ENCODE measurements at places on chromosomes 7 and 10.
A peak's percentile ranks its signal among the peaks of the same experiment; 100 is the strongest.

GRCh38 chr7:139394540-139394939 is 34.8 kb downstream of the LUC7L2 start:
- no peak for DNase-seq

DNA sequence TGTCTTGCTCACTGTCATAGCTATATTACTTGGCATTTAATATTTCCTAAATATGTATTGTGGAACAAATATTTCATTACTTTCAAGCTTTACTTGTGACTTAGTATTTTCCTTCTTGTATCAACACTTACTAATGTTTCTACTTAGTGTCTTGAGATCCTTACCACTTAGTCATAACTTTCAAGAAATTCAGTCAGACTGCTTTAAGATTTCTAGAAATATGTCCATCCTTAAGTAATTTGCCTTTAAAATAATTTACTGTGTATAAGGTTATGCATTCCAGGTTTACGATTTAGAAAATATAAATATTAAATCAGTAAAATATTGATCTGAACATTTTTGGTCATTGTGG is 87.3 kb upstream of the CSTF2T start:
- DNase-seq, result no peak

DNA sequence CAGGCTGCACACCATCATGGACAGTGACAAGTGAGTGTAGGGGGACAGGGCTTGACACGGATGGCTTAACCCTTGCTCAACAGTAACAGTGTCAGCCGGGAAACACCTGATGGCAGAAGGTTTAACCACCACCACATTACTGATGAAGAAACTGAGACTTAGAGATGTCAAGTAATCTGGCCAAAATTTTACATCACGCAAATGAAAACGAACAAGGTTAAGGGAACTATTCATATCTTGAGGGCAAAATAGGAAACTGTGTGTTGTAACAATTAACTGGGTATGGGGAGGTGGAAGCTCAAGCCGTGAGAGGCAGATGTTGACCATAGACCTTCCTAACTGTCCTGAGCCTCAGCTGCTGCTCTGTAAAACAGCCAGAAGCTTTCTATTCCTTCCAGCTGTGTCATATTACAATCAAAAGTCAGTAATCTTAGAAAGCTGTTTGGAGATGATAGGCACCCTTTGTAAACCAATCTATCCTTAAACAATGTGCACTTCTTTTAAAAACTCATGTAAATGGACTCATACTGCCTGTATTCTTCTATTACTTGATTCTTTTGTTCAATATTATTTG is 68.4 kb downstream of the ABCC2 start:
- no peak for DNase-seq

DNA sequence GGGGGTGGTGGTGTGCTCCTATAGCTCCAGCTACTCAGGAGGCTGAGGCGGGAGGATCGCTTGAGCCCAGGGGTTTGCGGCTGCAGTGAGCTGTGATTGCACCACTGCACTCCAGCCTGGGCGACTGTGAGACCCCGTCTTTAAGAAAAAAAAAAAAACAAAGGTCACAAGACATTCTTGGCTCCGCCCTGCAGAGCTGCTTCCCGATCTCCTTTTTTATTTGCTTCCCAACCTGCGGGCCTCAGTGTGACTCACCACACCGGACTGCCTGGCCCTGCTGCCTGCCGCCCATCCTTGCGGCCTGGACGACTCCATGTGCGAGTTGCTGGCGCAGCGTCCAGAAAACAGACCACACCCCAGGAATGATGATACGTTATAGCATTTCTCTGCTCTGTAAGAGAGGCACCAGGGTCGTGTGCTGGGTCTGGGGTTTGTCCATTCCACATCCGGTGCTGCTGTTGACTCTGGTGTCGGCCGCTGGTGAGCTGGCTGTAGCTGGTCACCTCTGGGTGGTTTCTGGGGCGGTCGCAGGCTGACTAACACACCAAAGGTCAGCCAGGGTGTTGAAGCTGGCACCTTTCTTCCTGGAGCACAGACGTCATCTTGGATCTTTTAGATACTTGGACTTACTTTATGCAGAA is 123.6 kb downstream of the TCF7L2 start:
- DNase-seq, result no peak

- DNase-seq, result no peak
These were observed 93.7 kb downstream of the MDFIC start for GRCh38 chr7:115015619-115016018.

- DNase-seq, result no peak
These were observed 67.7 kb downstream of the TACR2 start for GRCh38 chr10:69348816-69349541.

DNA sequence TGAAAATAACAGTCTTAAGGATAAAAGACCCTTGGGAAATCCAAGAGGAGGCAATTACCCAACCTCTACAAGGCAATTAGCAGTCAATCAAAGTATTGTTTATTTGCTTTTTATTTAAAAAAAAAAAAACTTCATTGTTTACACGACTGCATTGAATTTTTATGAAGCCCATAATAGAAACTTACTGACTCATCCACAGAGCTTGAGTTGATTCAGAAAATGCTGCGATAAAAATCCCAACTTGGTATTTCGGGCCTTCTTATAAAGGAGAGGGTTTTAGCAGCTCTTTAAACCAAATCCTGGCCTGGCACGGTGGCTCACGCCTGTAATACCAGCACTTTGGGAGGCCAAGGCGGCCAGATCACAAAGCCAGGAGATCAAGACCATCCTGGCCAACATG is 69.2 kb upstream of the PALS2 start:
- DNase-seq, result no peak

DNA sequence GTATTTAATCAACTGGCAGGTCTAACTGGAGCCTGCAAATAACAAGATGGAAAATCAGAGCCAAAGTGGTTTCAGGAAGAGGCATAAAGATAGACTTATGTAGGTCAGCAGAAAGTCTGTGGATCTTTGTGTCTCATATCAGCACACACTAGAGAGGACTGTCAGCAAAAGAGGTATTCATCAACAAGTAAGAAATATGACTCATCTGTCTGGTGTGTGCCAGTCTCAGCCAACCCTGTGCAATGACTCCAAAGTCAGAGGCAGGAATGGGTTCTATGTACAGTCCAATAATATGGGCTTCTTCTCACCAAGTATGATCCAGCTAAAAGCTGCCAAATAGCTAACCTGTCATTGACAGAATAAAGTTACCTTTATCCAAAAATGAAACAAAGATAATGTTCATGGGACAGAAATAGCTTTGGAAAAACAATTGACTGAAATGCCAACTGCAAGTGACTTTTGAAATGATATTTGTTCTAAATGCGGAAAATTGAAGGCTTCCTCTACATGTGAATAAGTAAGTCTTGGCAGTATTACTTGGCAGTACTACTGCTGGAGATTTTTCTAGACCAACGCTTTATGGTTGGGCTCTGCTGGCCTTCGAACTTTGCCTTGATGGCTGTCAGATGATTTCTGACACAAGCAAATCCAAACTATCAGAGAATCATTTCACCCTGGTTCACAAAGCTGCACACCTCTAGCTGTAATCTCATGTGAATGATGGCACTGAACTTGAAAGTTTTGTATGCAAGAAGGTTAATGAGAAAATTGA is 272.3 kb upstream of the SEMA3C start:
- no peak for DNase-seq

DNA sequence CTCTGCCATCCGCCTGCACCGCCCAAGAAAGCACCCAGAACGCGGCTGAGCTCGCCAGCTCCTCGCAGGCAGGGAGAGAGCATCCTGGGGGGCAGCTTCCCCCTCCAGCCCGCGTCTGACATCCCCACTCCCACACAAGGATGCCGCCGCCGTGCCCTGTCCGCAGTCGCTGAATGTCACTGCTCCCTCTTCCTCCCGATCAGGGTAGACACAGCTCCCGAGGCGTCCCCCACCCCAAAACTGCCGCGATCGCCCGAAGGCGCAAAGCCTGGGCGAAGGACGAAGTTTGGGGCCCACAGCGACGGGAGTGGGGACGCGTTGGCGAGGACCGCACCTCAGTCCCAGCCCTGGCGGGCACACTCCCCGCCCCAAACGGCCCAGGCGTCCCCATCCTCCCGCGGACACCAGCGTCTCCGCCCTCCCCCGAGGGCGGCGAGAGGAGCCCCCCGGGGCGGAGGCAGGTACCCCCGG is 1.5 kb upstream of the KAT6B start:
- peak; percentile 40 for DNase-seq

DNA sequence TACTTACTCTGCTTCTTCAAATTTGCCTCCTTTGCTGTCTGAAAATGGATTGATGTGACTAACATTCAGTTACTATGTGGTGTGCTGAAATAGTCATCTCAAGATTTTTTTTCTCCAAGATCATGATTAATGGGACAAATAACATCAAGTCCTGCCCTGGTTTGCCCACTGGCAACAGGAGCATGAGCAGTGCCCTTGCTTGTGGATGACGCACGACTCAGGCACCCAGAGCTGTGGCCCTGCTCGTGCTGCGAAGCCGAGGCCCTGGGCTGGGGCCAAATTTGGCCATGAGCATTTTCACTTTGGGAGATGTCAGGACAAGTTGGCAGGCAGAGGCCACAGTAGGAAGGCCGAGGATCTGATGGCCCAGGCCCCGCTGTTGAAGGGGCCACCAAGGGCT is 239.8 kb upstream of the IGFBP3 start:
- no peak for DNase-seq

DNA sequence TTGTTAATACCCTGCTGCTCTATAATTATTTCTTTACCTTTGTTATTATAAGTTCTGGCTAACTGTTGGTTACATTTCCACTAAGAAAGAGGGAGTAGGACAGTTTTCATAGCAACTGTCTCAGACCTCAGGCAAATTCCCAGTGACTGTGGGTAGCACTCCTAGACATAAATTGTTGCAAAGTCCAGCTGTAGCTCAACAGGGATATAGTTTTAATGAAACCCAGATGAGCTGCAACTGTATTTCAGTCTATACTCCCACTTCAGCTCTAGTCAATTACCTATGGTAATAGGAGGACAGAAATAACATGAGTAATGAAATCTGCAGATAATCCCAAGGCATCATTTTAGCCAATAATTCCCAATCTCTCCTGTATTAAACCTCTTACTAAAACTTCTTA is 103.0 kb upstream of the SEMA3A start:
- DNase-seq, result no peak

GRCh38 chr7:38775506-38776175 is 133.3 kb downstream of the VPS41 start:
- DNase-seq, result no peak

GRCh38 chr7:11478426-11478825 is 353.6 kb downstream of the THSD7A start:
- no peak for DNase-seq

GRCh38 chr7:156318426-156318825 is 322.1 kb upstream of the RNF32 start:
- DNase-seq, result no peak

- DNase-seq, result no peak
These were observed 19.5 kb downstream of the RBM33 start for GRCh38 chr7:155663937-155664336.

- DNase-seq, result peak; percentile 50
These were observed 51.7 kb downstream of the PROSER2 start for GRCh38 chr10:11874568-11875493.

GRCh38 chr7:140512317-140513000 is 33.2 kb upstream of the MKRN1 start:
- DNase-seq, result no peak

DNA sequence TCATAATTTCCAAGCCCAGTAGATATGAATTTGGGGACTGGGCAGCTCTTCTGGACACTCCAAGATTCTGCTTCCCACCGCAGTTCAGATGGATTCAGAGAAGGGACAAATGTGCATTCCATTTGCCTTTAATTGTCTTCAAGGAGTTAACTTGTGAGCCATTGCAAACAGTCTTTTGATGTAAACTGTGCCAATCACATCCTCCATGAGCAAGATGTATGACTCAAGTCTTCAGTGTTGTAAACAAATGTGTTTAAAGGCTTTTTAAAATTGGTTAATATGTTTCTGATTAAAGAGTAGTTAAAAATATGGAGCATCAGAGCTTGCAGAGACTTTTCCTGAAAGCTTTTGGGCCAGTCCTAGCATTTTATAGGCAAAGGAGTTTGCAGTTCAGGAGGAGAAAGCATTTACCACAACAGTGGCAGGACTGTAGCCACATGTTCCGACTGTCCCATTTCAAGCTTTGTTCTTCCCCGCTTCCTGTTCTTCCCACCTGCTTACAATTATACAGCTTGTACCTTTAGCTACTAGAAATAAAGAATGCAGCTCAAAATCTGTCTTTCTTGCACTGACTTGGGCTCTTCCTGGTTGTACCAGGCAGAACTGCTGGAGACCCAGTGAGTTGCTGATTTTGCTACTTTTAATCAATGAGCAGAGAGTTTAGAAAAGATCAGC is 6.2 kb downstream of the SLC18A2 start:
- no peak for DNase-seq

GRCh38 chr7:132865366-132866143 is 216.3 kb downstream of the CHCHD3 start:
- DNase-seq, result no peak

DNA sequence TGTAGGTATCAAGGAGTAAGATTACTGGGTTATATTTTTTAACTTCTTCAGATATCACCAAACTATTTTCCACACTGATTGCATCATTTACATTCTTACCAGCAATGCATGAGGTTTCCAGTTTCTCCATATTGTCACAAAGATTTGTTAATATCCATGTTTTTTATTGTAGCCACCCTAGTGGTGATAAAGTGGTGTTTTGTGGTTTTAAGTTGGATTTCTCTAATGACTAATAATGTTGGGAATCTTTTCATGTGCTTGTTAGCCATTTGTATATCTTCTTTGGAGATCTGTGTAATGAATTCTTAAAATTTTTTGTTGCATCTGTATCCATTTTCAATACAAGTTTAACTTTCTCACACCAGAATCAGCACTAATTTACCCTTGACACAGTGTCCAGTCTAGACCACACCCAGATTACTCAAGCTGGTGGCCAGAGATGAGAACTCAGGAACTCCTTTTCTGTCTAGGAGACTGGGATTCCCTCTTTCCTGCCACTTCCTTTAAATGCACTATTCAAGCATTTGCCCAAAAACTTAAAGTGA is 67.0 kb upstream of the PLXDC2 start:
- DNase-seq, result no peak

GRCh38 chr7:423312-424260 is 96.1 kb downstream of the PDGFA start:
- DNase-seq, result no peak

GRCh38 chr7:50448823-50449222 is 1.3 kb downstream of the FIGNL1 start:
- no peak for DNase-seq
